ENCODE measurements at places on chromosomes 16 and 17. TPM values are rescaled to one million over a fixed set of nuclear protein-coding genes. Genes with fewer than 3 reads are reported as not detected.

TP53TG3B gene
- total RNA-seq, result not detected

DNA sequence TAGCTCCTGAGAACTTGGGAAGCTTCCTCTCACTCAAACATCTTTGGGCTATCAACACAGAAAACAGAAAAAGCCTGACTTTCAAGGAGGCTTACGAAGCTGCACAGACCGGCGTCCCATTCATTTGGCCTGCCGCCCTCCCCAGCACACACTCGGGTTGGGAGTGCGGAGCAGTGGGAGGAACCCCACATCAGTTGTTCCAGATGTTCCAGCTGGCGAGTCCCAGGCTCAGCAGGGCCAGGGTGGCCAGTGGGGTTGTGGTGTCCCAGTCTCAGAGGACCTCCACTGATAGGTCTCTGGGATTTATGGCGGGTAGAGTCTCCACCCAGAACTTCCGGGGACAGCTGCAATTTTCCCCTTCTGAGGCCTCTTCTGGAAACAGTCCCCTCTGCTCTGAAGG lies 43.1 kb upstream of the DLX4 start:
- H3K4me3 ChIP-seq, result no peak overlapping the region
- no peak overlapping the region for H3K27ac ChIP-seq
- H3K36me3 ChIP-seq, result no peaks in the 10 kb centered on the region
- no peak for DNase-seq

DNA sequence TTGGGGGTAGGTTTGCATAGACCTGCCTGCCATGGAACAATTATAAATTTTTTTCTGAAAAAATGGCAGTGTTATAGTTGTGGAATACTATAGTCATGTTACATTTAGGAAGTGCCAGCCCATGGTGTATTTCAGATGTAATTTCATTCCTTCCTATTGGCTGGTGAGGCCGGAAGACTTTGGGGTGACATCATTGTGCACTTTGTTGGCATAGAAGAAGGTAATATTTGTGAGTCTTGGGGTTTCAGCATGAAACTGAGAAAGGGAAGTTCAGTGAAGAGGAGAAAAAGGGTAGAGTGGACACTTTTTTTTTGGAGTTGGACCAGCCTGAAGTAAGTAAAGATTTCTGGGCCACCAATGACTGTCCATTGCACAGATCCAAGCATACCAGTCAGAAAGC lies 16.0 kb upstream of the HEATR6 start:
- H3K4me1 ChIP-seq, result peaks cover 43% of the 10 kb centered on the region
- H3K27me3 ChIP-seq, result no peaks in the 10 kb centered on the region
- H3K4me3 ChIP-seq, result no peak overlapping the region
- DNase-seq, result no peak
- H3K27ac ChIP-seq, result no peak overlapping the region
- peaks cover 8% of the 10 kb centered on the region for H3K36me3 ChIP-seq

GRCh38 chr17:42866631-42867575 lies 15.9 kb downstream of the AOC3 start:
- DNase-seq, result no peak
- peaks cover 11% of the 10 kb centered on the region for H3K4me1 ChIP-seq
- H3K27ac ChIP-seq, result no peak overlapping the region
- H3K27me3 ChIP-seq, result peaks cover 29% of the 10 kb centered on the region
- peaks cover 6% of the 10 kb centered on the region for H3K36me3 ChIP-seq
- H3K4me3 ChIP-seq, result no peak overlapping the region

IRX6 gene
- not detected for total RNA-seq

GRCh38 chr17:32658470-32659418 lies 172.0 kb downstream of the CDK5R1 start:
- no peak overlapping the region for H3K4me3 ChIP-seq
- DNase-seq, result no peak
- no peaks in the 10 kb centered on the region for H3K36me3 ChIP-seq
- H3K27ac ChIP-seq, result no peak overlapping the region

GRCh38 chr17:60386147-60387058 lies 5.5 kb downstream of the USP32 start:
- H3K4me1 ChIP-seq, result peaks cover 77% of the 10 kb centered on the region
- DNase-seq, result no peak
- peaks cover 5% of the 10 kb centered on the region for H3K36me3 ChIP-seq
- H3K27ac ChIP-seq, result peak overlapping the region; percentile 48

- DNase-seq, result peak; percentile 55
- peaks cover 24% of the 10 kb centered on the region for H3K36me3 ChIP-seq
- H3K27ac ChIP-seq, result peak overlapping the region; percentile 66
- peaks cover 1% of the 10 kb centered on the region for H3K27me3 ChIP-seq
- peaks cover 50% of the 10 kb centered on the region for H3K4me1 ChIP-seq
- no peak overlapping the region for H3K4me3 ChIP-seq
Observed at GRCh38 chr16:27365142-27366089, 36.6 kb upstream of the IL21R start.

DNA sequence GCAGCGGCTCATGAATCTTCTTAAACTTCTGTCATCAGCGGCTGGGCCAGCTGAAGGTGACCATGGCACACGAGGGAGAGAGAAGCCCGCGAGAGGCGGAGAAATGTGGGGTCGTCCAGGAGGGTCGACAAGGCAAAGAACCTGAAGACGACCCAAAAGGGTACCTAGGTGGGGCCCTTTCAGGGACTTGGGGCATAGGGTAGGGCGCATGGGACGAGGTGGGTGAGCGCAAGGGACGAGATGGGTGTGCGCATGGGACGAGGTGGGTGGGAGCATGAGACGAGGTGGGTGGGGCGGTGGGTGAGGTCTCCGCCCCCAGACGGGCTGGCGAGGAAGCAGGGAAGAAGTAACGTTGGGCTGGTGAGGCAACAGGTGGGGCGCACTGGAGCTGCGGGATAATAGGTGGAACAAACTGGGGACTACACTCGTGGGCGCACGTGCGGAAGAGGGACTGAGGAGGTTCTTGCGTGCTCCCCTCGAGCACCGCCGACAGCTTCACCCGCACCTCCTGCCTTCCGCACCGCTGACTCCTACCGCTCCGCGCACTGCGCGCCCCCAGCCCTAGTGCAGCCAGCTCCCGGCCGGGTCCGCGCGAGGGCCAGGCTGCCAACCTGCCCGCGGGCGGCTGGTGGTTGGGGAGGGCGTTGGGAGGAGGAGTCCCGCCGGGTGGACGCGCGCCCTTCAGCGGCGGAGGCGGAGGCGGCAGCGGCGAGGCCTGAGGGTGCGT lies 23.2 kb upstream of the CRYM start:
- H3K27me3 ChIP-seq, result no peaks in the 10 kb centered on the region
- H3K4me1 ChIP-seq, result peaks cover 40% of the 10 kb centered on the region
- peak overlapping the region; percentile 89 for H3K27ac ChIP-seq
- peak overlapping the region; percentile 92 for H3K4me3 ChIP-seq
- H3K36me3 ChIP-seq, result no peaks in the 10 kb centered on the region

SLFN11 gene
- 39.9 TPM for total RNA-seq

AHSP gene
- not detected for total RNA-seq

DNA sequence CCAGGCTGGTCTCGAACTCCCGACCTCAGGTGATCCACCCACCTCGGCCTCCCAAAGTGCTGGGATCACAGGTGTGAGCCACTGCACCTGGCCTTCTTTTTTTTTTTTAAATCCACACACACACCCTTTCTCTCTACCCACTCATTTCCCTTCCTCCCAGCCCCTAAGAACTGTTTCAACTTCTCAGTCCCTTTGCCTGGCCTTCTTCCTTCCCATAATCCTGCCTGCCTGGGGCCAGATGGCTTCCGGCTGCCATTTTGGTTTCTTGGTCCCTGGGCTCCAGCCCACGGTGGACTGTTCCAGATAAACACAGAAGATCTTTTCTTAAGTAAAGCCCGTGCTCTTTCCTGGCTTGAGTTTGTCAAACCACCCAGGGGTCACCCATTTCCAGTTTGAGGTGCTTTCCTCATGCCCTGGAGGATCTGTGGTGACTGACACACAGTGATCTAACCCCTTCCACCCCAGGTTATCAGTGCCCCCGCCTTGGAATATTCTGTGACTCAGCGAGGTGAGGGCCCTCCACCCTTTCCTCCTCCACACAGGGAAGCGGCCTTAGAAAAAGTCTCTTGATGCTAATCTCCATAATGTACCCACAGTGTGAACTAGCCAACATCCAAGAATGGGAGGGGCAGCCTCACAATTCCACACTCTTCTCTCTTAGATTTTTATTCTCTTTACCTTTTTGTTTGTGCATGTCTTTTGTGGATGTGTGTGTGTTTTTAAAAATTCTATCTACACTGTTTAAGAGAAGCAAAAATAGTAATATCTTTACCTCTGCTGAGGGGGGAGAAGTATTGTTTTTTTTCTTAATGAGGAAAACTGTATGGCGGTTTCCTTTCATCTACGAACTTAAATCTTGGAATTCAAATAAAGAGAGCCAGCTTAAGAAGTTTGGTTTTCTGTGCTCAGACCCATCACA lies 60.0 kb downstream of the CRISPLD2 start:
- H3K4me3 ChIP-seq, result no peak overlapping the region
- H3K36me3 ChIP-seq, result peaks cover 23% of the 10 kb centered on the region
- peaks cover 47% of the 10 kb centered on the region for H3K4me1 ChIP-seq

DNA sequence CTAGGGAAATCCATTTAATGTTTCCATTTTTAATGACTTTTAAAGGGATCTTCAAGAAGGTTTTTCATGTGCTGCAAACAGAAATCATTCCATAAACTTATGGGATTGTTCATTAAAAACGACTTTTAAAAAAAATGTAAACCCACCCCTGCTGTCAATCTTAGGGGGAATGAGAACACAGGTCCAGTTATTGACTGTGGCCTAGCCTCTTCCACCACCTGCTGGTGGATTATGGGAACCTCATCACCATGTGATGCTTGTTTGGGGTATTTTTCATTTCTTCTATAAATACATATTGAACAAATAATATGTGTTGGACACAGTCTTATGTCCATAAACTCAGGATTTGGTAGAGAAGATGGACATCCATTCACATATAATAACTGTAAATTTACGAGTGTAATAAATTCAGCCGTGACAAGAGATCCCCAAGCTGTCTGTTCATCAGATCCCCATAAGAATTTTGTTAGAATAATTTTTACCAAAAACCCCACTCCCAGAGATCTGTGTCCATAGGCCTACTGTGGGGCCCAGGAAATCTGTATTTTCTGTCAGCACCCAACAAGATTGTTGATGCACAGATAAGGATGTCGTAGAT lies 42.0 kb upstream of the TMC5 start:
- no peak overlapping the region for H3K27ac ChIP-seq
- peak; percentile 26 for DNase-seq
- H3K4me3 ChIP-seq, result no peak overlapping the region
- peaks cover 6% of the 10 kb centered on the region for H3K27me3 ChIP-seq
- no peaks in the 10 kb centered on the region for H3K36me3 ChIP-seq

DNA sequence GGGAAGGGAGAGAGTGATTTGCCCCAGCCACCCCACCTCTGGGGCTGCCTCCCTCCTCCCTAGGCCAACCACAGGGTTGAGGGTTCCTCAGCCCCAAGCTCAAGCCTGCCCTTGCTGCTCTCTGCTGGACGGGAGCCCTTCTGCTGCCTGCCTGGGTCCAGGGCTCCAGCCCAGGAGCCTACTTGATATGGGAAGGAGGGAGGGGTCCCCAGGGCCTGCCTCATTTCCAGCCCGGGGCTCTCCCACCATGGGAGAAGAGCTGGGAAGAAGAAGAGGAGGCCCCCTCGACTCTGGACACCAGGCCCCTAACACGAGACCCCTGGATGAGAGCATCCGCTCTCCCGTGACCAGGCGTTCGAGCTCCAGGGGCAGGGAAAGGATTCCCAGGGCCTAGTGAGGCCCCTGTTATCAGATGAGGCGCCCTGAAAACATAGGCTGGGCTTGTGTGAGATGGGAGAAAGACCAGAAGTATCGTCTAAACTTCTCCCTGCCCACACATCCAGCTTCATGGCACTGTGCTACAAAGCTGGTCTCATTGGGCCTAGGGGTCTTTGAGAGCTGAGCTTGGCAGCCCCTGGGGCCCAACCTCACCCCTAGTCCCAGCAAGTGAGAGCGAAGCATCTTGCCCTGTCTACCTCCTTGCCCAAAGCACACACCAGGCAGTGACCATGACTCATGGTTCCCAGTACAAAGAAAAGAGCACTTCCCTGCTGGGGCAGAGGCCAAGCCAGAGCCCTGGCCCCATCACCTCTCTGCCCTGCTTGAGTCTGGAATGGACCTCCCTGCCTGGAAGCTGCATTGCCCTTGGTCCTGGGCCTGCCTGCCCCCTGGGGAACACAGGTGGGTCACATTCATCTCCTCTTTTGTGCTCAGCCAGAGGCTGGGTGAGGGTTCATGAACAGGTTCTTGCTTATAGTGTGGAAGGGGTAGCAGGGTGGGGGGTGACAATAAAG lies 987 bp downstream of the SLC16A5 start:
- H3K4me3 ChIP-seq, result peak overlapping the region; percentile 90
- peaks cover 76% of the 10 kb centered on the region for H3K4me1 ChIP-seq
- DNase-seq, result peak; percentile 38
- peak overlapping the region; percentile 94 for H3K27ac ChIP-seq

CALB2 gene
- total RNA-seq, result 1.1 TPM

CES5A gene
- total RNA-seq, result not detected

CLDN7 gene
- total RNA-seq, result 0.77 TPM

GPR139 gene
- not detected for total RNA-seq

DNA sequence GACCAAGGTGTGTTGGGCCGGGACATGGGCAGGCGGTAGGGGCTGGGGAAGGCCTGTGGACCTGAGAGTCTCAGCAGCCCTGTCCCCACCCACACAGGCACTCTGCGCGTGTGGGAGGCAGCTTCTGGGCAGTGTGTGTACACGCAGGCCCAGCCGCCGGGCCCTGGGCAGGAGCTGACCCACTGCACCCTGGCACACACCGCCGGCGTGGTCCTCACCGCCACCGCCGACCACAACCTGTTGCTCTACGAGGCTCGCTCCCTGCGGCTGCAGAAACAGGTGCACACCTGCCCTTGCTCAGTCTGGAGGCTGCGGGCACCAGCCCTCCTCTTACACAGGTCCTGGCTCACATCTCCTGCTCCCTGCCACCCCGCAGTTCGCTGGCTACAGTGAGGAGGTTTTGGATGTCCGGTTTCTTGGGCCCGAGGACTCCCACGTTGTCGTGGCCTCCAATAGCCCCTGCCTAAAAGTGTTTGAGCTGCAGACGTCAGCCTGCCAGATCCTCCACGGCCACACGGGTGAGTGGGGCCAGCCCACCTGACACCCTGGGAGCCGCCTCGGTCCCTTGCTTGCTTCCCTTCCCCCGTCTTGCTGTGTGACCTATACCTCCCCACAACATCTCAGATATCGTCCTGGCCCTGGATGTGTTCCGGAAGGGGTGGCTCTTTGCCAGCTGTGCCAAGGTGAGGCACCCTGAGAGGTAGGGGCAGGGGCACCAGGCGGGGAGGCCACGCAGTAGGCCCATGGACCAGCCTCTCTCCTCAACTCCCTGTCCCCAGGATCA lies 3.8 kb downstream of the TBL3 start:
- H3K27me3 ChIP-seq, result no peaks in the 10 kb centered on the region
- DNase-seq, result no peak
- no peak overlapping the region for H3K4me3 ChIP-seq
